ENCODE measurements at places on chromosomes 3 and 15.
A peak's percentile ranks its signal among the peaks of the same experiment; 100 is the strongest.

- DNase-seq: no peak
These were observed 202.6 kb downstream of the PDCD6IP start for GRCh38 chr3:34001022-34001421.

DNA sequence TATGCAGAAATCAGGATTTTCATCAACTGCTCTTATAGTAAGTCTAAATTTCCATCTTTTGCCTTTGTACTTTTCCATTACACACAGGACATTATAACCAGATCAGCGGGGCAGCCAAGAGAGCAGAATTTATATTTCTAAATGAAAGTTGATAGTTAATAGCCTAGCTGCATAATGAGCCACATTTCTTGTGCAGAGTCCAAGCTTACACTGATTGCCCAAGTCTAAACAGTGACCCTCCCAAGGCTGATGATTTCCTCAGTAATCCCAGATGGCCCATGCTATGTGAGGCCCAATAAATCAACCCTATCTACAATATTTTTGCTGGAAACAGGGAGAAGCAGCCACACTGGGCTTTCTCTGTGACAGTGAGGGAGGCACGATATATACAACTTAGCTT, 475.8 kb upstream of the KCNMB2 start:
- DNase-seq: no peak

DNA sequence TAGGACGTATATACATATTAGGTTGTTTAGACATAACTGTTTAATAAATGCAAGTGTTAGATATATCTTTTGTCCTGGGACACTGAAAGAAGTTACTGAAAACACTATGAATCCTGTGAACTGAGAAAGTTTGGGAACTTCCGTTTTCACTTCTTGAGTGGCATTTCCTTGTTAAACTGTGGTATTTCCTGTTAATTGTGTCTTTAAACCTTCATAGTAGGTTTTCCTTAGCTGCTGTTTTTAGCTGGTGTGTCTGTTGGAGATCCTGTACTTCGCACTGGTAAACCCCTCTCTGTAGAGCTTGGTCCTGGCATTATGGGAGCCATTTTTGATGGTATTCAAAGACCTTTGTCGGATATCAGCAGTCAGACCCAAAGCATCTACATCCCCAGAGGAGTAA, 37.1 kb downstream of the ATP6V1A start:
- no peak for DNase-seq

DNA sequence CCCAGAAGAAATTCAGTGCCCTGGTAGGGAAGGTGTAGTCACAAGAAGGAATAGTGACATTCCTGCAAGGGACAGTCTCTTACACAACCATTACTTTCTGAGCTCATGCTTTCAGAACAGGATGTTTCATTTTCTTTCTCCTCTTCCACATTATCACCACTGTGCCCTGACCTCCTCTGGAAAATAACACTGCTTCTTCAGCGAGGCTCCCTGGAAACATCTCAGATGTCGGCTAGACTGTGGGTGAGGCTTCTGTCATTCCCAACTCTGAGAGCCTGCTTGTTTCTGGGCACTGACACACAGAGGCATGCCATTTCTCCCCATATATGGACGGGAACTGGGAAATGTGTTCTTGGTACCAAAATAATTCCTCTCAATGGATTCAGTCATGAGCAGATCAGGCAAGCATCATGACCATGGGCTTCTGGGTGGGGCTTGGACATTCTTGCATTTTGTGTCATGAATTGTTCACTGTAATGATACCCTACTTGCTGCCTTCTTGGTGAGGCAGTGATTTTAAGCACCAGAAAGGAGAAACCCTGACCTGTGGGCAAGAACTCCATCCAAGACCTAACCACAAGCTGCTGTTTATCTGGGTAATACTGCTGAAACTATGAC, 14.3 kb upstream of the TNFAIP8L3 start:
- peak; percentile 35 for DNase-seq

- no peak for DNase-seq
These were observed 212.8 kb downstream of the EPHA3 start for GRCh38 chr3:89320186-89320585.

DNA sequence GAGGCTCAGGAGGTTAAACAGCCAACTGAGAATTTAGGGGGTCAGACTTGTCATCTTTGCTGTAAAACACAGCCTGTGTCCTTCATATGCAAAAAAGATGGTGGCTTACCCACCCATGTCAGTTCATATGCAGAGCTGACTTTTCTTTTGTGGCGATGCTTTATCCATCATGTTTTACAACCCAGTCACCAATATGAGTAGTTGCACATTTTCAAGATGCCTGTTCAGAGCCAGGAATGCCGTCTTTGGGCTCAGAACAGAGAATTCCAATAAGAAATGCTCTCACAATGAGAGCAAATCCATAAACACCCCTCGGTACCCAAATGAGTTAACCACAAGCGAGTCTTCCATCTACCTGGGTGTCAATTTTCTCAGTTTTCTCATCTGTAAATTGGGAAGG, 83.6 kb downstream of the TIGIT start:
- no peak for DNase-seq

DNA sequence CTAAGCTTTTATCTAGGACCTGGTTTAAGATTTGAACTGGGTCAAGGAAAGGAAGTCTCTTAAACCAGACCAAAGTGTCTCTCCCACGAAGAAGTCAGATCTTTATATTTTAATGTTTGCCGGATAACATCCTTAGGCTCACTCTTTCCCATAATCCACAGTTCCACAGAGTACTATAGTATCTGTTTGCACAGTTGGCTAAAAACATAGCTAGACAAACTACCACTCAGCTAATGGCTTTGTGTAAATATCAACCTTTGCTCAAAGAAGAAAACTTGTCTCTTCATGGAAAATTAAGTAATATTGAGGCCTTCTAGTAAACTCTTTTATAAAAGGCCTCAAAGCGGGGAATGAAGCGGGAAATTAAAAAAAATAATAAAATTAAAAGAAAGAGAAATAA, 13.5 kb upstream of the SLC9C1 start:
- DNase-seq: no peak

DNA sequence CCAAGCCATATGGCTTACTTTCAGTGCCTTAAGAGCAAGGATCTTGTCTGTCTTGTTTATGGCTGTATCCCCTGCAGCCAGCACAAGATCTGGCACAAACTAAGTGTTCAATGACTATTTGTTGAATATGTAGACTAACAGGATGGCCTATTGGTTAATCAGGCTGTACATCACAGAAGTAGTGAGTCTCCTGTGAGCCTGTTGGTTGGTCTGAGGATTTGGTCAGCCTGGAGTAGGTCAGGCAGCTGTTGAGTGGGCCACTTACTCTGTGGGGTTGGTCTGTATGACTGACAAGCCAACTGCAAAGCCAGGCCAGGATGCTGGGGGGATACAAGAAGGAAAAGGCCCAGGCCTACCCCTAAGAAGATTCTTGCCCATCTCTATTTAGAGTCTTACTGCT, 33.4 kb upstream of the CILP start:
- DNase-seq: no peak

- peak; percentile 33 for DNase-seq
These were observed 17.2 kb downstream of the QRICH1 start for GRCh38 chr3:49076646-49077045.

DNA sequence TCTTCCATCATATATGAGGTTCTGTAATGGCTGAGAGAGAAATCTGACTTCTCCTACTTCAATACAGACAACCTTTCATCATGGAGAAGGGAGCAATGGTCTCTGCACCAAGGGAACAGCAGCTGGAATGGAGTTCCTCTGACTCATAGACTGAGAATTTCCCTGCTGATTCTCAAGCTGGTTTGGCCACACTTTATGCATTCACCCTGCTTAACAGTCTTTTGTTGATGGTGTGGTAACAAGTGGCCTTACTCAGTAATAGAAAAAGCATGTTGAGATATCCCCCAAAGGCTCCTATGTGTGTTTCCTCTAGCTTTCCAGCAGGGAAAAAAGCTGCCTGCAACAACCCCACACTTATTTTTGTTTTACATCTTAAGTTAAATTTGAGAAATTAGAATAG, 138.1 kb downstream of the GREM1 start:
- peak; percentile 98 for DNase-seq

DNA sequence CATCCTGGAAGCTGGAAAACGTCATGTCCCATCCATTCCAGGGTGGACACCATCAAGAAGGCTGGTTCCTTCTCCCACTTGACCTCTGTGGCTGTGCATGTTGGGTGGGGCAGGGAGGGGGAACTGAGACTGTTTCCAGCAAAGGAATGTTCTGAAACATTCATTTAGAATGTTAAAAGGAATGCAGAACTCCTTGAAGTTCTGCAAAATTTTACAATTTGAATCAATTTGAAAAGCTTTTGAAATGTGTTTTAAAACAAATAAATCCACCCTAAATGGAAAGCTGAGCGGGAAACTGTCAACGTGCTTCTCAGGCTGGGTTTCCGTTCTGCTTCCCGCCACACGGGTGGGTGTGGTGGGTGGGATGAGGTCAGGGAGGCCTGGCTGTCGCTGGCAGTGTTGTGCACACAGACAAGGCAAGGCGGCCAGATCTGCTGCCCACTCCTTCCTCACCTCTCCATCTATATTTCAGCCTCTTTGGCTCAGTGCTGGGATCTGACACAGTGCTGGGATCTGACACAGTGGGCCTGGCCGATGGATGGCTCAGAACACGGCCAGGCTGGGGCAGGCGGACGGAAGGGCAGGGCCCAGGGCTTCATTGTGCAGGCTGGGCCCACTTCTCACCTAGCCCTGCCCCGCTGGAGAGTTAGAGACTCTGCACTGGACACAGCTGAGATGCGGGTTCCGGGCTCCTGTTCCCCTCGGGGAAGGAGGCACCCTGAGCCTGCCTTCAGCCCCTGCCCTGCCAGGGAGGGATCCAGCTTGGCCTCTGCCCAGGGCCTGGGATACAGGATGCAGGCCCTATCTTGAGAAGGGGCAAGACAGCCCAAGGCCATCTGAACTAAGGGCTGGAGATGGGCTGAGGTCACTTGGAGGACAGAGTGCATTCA, 110.4 kb downstream of the TMEM266 start:
- no peak for DNase-seq

- DNase-seq: peak; percentile 86
These were observed 39.3 kb downstream of the NKIRAS1 start for GRCh38 chr3:23877329-23877980.

DNA sequence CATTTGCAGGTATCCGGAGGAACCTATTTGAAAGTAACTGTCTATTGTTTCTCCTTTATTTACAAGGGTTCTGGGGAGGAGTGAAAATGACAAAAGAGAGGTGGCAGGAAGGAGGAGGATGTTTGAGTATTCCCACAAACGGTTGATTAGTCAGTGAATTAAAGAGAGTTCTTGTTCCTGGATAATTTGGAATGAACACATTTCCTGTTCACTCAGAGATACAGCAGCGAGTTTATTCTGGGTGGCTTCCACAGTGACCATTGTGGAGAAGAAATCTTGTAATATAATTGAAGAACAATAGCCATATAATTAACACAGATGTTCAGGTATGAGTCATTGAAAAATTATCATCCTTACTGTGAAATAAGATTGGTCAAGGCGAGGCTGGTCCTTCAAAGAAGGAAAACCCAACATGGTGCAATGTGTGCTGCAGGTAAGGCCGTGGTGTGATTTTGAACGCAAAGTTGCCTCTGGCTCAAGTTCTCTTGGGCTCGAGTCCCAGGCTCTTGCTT, 77.3 kb downstream of the NFKBIZ start:
- DNase-seq: peak; percentile 76

DNA sequence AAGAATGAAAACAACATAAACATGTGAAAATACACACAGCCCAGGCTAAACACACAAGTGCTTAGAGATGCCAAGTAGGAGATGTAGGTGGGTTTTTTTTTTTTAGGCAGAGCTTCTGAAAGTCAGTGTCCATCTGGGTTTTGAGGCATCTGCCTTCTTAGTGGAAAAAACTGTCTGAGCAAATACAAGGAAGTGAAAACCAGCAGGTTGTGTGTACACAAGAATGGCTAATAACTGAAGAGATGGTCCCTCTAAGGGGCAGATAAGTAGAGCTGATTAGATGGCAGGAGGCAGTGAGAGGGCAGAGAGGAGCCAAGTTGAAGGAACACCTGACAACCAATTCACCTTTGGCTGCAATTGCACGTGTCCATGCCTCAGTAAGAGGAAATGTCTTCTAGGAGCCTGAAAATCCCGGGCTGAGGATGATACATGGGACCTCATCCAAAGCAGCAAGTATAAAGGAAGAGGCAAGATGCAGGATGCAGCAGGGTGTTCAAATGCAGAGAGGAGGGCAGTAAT, 34.9 kb downstream of the CYP19A1 start:
- DNase-seq: no peak

DNA sequence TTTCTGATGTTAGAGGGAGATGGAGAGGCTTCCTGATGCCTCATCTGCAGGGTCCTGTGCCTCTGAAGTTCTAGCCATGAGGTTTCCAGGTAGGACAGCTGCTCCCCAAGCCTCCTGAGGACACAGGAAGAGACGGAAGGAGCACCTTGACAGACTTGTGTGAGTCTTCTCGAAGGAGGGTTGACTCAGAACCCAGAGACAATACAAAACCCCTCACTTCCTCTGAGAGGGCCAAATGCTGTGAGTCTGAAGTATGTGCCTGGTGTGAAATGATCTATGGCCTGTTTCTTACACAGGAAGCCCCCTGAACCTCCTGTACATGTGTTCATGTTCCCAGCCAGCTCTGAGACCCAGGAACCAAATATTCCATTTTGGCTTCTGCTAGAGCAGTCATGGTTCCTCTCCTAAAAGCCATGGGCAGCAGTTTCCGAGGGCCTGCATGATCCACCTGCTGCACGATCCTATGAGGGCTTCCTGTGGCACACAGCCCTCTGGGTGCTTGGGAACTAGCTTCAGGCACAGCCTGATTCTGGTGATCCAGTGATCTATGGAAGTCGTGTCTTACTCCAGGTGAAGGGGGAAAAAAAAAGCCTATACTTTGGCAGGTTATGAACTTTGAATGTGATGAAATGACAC, 62.2 kb downstream of the AAGAB start:
- DNase-seq: no peak

DNA sequence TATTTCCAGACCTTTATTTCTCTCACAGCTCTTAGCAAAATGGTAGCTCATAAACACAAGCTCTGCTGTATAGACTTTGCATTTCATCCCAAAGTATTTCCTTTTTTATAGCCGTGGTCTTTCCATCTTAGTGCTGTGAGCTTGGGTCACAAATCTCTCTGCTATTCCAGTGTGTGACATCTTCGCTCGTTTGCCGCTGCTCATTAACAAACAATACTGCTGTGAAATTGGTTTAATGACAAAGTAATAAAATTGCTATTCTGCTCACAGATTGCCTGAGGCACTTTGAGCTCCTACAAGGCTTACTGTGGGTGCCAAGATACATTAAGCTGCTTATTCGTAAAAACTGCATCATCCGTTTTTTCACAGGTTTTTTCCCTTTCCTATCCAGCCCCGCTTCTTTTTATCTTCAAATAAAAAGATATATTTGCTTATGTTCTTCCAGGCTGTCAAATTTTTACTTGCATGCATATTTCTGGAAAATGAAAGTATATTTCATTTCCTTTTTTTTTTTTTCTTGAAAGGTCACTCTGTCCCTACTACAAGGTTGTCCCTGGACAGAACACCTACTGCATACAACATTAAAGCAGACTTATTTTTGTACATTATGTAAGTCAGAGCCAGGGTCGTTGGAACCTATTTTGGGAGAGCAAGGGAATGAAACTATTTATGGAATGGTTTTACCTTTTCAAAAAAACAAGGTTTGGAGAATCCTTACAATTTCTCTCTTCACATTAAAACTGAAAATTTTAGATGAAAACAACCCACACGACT, 174.5 kb downstream of the MEIS2 start:
- no peak for DNase-seq

GRCh38 chr3:44041726-44042125, 200.0 kb upstream of the TOPAZ1 start:
- no peak for DNase-seq

Data from bronchial epithelial cell (primary cell).